Retinal pigment epithelial cell (primary cell): ENCODE measurements at places on chromosomes 4 and X.

DNA sequence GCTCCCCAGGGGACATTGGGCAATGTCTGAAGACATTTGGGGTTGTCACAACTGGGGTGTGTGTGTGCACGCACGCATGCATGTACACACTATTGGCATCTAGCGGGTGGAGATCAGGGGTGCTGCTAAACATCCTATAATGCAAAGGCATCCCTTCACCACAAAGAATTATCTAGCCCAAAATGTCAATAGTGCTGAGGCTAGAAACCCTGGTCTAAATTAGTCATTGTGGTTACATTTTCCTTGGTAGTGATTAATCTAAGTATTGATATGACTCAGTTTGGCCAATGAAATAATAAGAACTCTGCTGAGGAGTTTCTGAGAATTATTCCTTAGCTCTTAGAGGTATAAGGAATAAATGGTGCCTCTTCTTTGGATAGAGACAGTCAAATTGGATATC, 200.2 kb downstream of the CLCN4 start:
- no peak for DNase-seq

DNA sequence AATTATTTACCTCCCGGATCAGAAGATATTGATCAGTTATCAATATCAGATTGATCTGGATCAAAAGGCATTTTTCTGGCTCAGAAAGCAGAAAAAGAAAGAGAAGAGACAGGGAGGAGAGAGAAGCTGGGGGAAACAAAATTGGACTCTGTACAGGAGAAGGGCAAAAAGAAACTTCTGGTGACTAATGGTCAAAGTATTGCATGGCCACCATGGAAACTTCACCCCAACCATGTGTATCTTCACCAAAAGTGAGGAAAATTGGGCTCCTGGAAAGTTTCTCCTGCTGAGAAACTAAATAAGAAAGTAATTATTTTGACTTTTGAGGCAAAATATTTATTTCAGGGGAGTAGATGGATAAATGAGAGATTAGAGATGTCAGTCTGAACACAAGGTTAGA, 33.9 kb downstream of the RNF150 start:
- no peak for DNase-seq

DNA sequence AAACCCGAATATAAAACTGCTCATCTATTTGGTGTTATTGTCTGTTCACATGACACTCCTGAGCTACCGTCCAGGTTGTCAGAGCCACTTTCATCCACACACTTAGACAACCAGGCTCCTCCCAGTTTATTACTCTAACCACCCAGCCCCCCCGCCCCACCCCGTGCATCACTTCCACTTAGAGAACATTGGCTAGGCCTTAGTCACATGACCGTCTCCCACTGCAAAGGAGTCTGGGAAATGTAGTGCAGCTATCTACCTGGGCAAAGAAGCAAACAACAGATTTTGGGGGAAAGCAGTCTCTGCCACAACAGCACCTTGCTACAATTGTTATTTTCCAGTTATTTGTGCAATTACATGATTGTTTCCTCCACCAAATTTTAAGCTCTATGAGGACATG, 57.6 kb upstream of the RBPJ start:
- DNase-seq: no peak

GRCh38 chrX:39996536-39996935, 101.2 kb downstream of the BCOR start:
- no peak for DNase-seq

DNA sequence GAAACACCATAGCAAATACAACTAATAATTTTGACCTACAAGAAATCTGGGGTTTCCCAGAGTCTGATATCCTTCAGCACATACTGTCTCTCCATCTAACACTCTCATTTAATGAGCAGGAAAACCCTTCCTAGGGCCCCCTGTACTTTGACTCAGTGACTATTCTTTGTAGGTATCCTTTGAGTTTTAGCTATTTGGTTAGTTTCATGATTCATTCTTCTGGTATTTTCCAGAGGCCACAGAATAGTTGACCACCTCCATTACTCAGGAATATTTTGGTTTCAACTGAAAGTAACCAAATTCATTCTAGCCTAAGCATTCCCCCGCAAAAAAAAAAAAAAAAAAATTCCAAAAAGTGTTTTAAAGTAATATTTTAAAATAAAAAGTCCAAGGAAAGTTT, 140.0 kb downstream of the IDS start:
- no peak for DNase-seq

DNA sequence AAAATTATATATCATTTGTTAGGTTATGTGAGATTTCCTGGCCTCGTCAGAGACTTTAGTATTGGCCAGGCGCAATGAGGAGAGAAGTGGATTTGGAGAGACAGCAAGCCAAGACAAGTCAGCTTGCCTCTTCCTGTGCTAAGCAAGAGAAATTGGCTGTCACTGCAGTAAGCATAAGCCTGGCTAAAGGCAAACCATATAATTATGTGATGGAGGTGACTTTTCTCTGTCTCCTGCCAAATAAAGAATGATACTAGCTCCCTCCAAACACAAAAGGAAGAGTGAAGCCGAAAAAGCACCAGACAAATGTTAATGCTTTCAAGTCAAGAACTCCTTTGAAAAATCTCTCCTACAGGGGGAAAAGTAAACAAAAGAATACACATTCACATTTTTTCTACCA, 2246.0 kb downstream of the ARAP2 start:
- DNase-seq: no peak

DNA sequence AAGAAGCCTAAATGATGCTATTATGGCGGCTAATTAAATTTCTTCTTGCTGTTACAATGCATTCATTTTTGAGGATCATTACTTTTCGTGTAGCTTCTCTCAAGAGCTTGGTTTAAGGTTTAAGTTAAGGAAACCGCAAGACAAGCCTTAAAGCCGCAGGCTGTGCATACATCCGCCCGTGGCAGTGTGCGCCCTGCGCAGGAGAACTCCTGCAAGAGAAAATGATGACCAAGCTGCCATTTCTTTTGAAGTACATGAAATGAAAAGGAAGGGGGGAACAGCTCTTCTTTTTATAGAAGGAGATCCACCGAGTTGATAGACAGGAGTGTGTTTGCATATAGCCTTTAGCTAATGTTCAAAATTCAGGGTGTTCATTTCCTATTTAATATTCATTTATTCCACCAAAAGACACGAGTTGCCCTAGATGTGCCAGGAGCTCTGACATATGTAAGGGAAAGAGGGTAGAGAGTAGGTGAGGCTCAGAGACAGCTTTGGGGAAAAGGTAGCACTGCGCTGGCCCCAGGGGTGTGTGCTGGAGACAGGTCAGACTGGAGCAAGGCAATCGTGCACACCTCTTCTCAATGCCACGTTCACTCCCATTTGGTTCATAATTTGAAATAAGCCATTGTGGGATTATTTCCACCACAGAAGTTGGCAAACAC, 112.1 kb upstream of the LDB2 start:
- DNase-seq: no peak
